Glutamatergic neuron (in vitro differentiated cells): ENCODE measurements at places on chromosomes 4 and X.

- DNase-seq, result no peak
These were observed 15.2 kb upstream of the HMX1 start for GRCh38 chr4:8886612-8887406.

DNA sequence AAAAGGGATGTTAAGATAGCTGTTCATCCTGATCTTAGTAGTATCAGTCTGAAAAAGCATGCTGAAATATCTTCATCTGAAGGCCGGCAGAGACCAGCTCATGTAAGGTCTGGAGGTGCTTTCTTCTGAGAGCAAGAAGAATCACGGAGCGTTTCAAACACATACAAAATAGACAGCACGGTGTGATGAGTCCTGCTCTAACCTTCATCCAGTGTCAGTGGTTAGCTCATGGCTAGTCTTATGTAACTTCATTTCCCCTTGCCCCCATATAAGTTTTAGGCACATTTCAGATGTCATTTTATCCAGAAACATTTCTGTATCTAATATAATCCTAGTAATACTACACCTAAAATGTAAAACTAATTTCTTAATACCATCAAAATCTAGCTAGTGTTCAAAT, 27.8 kb downstream of the ADD1 start:
- DNase-seq, result no peak

DNA sequence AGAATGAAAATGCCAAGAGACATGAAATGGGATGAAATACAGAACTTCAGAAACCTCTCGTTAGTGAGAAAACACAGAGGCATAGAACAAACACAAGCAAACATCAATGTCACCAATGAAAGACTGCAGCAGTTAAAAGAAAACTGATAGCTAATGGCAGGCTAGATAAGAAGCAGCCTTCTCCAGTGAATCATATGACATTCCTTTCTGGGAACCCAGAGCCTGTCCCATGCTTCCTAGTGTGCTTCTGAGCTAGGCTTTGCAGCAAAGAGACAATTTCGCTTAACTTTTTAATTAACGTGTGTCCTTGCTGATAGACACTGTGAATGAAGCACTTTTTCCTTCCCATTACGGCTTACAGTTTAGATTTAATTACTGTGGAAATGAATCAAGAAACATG, 444.6 kb downstream of the IL15 start:
- DNase-seq, result no peak

DNA sequence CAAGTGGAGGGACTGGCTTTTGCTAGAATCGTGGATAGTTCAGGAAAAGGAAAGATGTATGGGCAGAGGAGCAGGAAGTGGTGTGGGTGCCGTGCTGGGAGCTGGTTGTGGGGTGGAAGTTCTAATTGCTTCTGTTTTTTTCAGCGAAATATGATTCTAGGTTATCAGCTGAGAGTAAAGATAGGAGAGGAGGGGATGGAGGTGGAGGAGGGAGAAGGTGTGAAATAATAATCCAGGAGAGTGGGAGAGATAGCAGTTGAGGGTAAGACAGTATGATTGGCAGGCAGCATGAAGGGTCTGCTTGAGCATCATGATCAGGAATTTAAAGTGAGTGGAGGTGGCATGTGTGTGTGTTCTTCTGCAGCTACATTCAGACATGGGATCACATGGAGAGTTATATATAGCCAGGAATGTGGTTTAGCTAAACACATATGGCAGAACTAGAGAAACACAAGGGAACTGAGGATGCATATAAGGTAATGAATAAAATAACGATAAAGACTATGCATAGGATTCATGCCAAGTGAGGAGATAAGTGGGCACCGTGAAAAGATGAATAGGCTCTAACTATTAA, 133.7 kb downstream of the ANK2 start:
- no peak for DNase-seq

GRCh38 chr4:102103368-102103767, 241.9 kb downstream of the SLC39A8 start:
- no peak for DNase-seq

DNA sequence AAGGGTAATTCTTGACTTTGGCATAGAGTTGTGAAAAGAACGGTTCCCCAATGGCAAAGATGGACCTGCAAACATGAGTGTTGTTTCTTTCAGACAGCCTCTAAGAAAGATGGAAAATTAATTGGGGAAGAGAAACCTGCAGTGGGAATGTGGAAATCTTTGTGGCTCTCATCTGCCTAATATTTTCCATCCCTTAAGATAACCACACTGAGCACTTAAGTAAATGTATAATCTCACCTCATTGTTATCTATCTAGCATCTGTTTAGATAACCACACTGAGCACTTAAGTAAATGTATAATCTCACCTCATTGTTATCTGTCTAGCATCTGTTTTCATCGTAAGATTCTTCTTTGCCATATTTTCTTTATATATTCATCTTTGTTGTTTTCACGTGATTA, 149.3 kb downstream of the NWD2 start:
- no peak for DNase-seq

DNA sequence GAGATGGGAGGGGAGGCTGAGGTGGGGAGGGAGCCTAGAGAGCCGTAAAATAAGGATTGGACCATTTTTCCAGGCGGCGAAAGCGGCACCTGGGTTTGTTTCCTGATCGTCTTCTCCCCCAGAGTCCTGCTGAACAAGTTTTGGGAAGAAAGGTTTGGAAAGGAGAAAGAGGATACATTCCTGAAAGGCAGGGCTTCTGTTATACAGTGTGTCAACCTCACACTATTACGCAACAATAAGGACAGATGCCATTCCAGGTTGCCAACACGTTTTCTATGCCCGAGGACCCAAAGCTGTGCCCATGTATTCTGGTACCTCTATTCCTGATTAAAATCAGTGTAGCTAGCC, 658 bp downstream of the SCOC start:
- DNase-seq, result no peak

DNA sequence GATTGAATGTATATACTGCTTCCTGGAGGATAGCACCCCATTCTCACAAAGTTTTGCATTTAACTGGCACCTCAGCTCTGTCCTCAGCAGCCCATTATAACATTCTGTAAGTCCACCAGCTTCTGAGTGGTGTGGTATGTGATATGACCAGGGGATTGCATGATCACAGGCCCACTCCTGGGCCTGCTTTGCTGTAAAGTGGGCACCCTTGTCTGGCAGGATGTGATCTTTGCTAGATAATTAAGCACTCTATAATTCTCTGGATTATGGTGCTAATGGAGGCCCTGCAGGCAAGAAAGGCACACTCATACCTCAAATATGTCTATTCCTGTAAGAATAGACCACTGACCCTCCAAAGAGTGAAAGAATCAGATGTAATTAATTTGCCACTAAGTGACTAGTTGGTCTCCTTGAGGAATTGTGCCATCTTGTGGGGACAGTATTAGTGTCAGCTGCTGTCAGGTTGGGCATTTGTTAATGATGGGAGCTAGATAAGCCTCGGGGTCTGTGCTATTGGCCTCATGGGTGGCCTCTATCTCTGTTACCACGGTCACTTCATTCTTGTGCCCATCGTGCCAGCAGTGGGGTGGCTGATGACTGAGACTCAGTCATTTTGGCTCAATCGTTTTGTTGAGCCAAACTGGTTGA, 2.2 kb upstream of the CFI start:
- no peak for DNase-seq
